ENCODE measurements at places on chromosomes 7 and 10.

DNA sequence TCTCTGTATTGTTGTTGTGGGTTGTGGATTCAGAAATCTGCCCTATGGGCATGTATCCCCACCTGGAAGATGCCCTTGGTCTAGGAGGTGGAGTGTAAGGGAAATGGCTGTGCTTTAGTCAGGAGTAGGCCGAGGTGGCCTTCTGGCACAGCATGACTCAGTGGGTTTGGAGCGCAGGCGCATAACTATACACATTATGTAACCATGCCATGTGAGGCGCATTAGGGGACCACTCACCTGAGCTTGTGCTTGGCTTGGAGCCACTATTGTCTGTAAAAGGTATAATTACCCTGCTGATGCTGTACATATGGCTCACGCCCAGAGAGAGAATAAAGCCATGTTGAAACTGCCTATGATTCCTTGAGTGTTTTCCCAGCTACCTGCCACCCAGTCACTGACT, 20.6 kb upstream of the ADAMTS14 start:
- DNase-seq: no peak

GRCh38 chr10:121243609-121244241, 354.5 kb downstream of the FGFR2 start:
- DNase-seq: no peak

- DNase-seq: peak; percentile 21
Measured at GRCh38 chr7:74656441-74656836, 1.1 kb upstream of the GTF2I start.

- DNase-seq: no peak
Measured at GRCh38 chr7:128891942-128892269, 18.6 kb downstream of the KCP start.

DNA sequence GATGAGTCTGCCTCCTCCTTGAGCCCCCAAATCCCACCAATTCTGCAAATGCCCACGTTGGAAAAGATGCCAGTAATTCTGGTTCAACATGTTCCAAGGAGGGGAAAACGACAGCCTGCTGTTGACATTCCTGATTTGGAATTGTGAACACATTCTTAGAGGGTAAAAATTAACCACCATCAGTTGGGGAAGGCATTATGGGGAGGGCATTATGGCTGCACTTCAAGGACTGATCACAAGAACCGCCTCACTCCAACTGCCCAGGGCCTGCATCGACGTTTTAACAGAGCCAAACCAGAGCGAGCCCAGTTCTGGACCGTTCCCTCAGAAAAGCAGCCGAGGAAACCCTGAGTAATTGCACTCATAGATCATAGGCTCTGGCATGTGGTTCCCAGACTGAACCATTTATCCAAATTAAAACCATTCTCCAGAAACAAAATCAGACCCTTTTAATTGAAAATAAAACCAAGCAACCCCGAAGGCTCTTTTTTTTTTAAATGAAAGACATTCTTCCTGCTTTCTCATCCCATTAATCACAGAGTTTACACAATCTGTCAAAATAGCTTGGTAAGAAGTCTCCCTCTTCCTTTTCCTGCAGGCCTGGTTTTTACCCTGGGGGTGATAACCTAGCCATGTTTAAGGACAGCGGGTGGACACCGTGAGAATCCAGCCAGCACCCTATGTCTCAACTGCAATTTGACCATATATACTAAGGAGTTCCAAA, 8.0 kb downstream of the TNS3 start:
- no peak for DNase-seq

DNA sequence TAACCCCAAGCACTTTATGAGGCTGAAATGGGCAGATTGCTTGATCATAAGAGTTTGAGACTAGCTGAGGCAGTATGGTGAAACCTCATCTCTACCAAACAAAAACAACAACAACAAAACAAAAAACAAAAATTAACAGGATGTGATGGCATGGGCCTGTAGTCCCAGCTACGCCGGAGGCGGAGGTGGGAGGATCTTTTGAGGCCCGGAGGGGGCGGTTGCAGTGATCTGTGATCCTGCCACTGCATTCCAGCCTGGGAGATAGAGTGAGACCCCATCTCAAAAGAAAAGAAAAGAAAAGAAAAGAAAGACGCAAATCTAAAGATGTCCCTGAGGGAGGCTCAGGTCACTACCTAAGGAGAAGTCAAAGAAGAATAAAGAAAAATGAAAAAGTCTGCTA, 35.3 kb upstream of the AGR2 start:
- no peak for DNase-seq

DNA sequence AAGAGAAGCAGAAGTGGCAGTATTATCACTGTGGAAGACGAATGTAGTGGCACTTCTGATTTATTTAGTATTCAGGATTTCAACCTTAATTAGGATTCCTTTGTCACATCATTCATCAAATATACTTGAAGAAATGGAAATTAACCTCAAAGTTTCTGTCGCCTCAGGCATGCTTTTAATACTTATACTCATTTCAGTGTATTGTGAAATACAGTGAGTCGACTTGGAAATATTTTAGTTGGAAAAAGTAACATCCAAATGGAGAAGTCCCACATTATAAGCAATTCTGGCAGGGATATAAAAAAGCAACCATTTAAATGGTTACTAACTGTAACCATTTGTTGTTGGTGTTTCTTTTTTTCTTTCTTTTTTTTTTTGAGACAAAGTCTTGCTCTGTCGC, 648.8 kb downstream of the ARL4A start:
- no peak for DNase-seq

- DNase-seq: no peak
Measured at GRCh38 chr10:89954787-89955566, 253.6 kb downstream of the KIF20B start.

DNA sequence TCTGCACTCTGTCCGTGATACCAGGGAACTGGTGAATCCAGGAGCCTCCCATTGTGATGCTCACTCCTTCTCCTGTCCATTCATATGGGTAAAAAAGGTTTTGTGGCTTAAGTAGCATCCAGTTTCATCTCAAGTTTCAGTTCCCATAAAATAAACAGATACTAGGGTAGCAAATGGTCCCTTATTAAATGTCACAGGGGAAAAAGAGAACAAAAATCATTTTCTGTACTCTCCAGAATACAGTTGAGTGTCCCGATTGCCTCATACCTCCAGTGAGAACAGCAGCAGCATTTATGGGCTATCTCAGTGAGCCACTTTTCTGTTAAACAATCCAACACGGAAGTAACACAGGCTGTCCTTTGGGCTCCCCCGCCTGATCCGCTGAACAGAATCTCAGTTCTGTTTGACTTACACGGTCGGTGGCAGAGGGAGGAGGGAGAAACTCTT, 179.6 kb downstream of the CELF2 start:
- no peak for DNase-seq

DNA sequence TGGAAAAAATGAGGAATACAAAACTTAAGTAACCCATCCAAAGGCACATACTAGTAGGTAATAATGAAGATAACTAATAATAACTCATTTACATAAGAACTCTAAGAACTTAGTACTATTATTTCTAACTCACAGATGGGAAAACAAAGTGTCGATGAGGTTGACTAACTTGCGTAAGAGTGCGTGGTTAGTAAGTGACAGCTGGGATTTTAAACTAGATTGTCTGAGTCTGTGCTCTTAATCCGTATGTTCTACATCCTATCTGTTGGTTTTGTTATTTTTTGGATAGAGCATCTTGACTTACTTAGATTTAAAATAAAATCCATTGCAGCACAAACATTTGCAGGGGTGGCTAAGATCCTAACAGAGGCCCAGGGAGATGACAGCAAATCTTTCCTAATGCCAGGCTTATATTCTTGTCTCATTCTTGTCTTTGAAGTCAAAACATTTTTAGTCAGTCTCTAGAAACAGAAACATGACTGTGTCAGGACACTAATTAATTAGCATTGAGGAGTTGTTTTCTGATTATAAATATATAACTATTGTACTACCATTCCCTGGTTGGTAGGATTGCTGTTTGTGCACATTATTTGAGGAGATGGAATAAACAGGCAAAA, 11.7 kb downstream of the RPA3 start:
- DNase-seq: no peak

DNA sequence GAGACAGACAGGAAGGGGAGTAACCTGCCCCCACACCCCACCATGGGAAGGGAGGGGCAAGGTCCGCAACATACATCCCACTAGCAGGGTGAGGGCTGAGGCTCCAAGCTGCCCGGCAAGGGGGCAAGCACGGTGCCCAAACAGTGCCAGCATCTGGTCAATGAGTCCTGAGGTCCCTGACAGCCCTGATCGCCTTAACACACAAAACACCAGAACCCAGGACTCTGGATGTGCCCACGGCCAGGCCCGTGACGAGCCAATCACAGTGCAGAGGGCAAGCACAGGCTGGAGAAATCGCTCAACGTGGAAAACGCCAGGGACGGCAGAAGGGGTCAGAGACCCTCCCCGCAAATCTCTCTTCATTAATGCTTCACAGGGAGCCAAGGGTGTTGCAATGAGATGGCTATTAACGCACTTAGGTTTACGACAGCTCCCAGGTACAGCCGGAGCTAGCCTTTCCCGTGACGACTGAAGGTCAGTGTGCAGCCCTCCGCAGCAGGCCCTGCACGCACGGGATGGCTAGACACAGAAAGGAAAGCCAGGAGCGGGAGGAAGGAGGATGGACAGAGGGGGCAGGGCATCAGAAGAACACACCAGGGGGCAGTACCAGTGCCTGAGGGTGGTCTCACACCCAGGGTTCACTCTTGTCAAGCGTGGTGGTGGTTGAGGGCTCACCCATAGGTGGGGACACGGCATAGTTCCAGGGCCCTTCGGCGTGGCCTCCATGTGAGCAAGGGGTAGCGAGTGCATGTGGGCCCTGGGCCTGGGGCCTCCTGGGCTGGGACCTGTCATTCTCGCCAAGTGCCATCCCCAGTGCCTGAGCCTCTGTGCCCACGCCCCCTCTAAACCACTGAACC, 220.5 kb downstream of the MAD1L1 start:
- no peak for DNase-seq
